ENCODE measurements at places on chromosomes 7 and 10. TPM values are rescaled to one million over a fixed set of nuclear protein-coding genes. Genes with fewer than 3 reads are reported as not detected.

DNA sequence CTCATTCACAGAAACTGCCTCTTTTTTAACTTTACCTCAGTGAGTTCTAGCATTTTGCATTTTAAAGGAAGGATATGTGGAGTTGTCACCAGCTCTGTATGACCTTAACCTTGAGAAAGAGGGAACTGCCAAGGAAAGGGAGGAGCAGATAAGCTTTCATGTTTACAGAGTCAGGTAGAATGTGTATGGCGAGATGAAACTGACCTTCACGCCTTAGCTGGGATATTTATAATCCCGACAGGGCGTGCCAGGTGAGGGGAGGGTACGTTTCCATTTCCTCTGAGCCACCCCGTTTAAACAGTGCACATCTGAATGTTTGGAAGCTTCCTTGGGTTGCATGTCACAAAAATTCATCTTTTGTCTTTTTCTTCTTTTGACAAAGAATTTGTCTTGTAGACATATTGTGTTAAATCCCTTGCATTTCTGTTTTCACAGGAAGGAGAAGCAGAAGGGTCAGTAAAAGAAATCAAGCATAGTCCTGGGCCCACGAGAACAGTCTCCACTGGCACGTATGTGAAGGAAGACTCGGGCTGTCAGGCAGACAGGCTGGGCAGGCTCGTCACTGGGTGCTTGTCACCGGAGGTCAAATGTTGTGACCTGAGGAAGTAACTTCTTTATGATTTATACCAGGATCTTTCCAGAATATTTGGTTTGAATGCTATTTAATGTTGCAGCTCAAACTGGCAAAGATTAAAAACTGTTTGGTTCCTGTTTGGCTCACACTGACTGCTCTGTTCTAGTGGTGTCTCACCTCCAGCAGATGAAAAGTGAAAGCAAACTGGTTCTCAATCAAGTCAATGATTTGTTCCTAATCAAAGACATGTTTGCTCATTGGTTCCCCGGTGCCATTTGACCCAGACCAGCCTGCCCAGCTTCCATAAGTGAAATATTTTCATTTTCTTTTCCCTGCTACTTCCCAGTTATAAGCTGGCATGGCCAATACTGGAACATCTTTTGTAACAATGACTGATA is 16.2 kb downstream of the OPTN start:
- H3K36me3 ChIP-seq = peaks cover 76% of the 10 kb centered on the region
- peaks cover 32% of the 10 kb centered on the region for H3K4me1 ChIP-seq
- peak; percentile 23 for DNase-seq

DNA sequence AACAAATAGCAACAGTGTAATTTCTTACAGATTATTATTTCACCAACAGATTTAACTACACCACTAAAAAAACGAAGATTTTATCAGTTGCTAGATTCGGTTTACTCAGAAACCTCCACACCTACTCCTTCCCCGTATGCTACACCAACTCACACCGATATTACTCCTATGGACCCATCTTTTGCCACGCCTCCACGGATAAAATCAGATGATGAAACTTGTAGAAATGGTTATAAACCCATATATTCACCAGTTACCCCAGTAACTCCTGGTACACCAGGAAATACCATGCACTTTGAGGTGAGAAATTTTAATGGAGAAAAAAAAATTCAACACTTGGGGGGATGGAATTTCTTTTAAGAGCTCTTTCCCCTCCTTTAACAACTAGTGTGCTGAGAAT is 92.5 kb downstream of the KMT2E start:
- no peaks in the 10 kb centered on the region for H3K27me3 ChIP-seq
- peaks cover 75% of the 10 kb centered on the region for H3K36me3 ChIP-seq
- H3K4me3 ChIP-seq = no peak overlapping the region
- H3K4me1 ChIP-seq = peaks cover 24% of the 10 kb centered on the region
- no peak for DNase-seq

GHRHR gene
- total RNA-seq = not detected

- DNase-seq = no peak
- peaks cover 3% of the 10 kb centered on the region for H3K36me3 ChIP-seq
- peaks cover 44% of the 10 kb centered on the region for H3K4me1 ChIP-seq
These were observed 17.0 kb upstream of the RALA start for GRCh38 chr7:39606352-39606751.

- peak; percentile 80 for DNase-seq
- peaks cover 72% of the 10 kb centered on the region for H3K4me1 ChIP-seq
- H3K4me3 ChIP-seq = peak overlapping the region; percentile 78
- H3K27ac ChIP-seq = peak overlapping the region; percentile 98
These were observed 6.9 kb upstream of the ORAI2 start for GRCh38 chr7:102426268-102427018.

GRCh38 chr10:45253183-45253914 is 62.1 kb downstream of the OR13A1 start:
- peaks cover 8% of the 10 kb centered on the region for H3K27me3 ChIP-seq
- H3K36me3 ChIP-seq = no peaks in the 10 kb centered on the region
- DNase-seq = no peak

SFTPA1 gene
- total RNA-seq = not detected

PTF1A gene
- not detected for total RNA-seq

DNA sequence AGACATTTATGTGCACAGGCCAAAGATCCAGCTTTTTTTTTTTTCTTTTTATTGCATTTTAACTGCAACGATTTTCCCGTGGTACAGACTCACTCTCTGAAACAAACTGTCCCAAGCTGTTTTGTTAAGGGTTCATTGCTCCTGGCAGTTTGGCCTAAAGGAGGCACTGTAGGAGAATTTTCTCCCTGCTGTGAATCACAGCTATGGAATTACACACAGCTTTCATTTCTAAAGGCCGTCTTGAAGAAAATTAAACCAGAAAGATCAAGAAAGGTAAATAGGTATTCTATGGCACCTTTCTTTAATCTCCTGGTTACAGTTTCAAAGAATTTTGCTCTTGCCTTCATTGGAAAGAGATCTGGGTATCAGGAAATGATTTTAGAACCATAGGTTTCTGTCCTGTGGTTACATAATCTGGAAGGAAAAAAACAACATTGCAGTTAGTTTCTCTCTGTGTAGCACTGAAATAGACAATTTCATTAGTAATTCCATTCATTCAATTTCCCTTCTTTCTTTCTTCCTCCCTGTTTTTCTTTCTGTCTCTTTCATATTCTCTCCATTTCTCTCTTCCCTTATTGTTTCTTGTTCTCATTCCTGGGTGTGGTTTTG is 51.2 kb downstream of the PDK4 start:
- no peaks in the 10 kb centered on the region for H3K4me1 ChIP-seq
- DNase-seq = no peak
- no peak overlapping the region for H3K4me3 ChIP-seq

GRCh38 chr10:110747609-110748464 is 103.7 kb downstream of the RBM20 start:
- H3K36me3 ChIP-seq = peaks cover 8% of the 10 kb centered on the region
- no peaks in the 10 kb centered on the region for H3K27me3 ChIP-seq
- H3K27ac ChIP-seq = no peak overlapping the region
- H3K4me1 ChIP-seq = peaks cover 24% of the 10 kb centered on the region
- DNase-seq = no peak
